ENCODE measurements at places on chromosomes 1 and 21.
A peak's percentile ranks its signal among the peaks of the same experiment; 100 is the strongest.

DNA sequence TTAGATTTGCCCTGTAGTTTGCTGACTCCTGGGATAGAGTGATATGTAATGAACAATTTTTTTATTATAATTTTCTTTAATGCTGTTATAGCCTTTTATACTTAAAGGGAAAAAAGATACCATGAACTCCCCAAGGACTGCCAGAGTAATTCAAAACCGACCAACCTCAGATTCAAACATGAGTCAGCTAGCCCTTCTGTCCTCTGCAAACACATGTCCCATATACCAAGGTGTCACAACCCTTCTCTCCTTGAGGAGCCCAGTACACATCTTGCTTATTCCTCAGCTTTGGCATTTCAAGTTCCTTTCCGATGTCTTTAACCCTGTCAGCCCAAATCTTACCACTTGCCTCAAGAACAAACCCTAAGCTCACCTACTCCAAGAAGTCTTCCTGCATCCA lies 184.9 kb downstream of the KCNH1 start:
- no peak for DNase-seq

DNA sequence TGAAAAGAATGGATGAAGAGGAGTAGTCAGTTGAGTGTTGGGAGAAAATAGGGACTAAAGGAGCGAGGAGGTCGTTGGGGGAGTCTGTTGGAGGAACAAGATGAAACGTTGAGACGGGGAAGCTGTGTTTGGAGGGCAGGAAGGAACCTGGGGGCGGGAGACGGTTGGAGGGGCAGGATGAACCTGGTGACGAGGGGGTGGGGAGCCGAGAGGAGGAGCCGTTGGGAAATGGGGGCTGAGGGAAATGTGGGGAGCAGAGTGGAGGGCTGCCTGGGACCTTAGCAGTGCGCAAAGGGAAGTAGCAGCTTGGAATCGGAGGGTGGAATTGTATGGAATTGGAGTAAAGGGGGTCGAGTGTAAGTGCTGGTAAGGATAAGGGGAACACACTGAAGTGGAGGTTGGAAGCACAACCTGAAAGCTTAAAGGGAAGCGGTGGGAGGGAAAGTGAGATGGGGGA lies 630 bp downstream of the MTF2 start:
- DNase-seq, result peak; percentile 46

DNA sequence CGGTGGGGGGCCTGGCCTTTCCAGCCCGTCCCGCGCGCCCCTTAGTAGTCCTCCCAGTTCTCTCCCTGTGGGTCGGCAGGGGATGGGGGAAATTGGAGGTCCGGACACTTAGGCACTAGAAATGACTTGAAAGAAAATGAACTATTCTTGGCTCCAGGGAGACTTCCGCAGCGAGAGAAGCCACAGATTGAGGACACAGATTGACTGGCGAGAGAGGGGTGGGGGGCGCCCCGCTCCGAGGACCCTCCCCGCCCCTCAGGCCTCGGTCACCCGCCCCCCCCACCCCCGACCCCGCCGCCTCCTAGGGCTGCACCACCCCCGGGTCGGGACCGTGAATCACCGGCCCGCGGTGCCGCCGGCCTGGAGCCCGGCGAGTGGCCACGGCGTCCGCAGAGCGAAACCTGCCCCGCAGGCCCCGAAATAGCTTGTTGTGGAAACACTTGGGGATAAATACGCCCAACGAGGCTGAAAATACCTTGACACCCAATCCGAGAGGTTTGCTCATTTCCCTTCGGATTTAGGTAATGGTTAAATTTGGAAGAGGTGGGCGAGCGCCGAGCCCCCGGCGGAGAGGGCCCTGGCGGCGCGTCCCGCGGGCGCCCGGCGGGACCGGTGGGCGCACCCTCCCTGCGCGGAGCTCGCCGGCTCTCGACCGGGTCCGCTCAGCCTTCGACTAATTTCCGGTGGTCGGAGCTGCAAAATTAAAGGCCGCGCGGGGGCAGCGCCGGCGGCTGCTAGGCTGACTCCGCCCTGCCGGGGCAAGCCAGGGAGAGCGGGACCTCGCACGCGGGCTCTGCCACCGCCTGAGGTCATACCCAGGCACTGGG lies at the start of gene GFI1:
GFI1 (minus strand) TSS at position 675 of the 827 bp plus-strand sequence. CDS start 3,438 bp downstream, outside the sequence.
- peak; percentile 80 for DNase-seq

DNA sequence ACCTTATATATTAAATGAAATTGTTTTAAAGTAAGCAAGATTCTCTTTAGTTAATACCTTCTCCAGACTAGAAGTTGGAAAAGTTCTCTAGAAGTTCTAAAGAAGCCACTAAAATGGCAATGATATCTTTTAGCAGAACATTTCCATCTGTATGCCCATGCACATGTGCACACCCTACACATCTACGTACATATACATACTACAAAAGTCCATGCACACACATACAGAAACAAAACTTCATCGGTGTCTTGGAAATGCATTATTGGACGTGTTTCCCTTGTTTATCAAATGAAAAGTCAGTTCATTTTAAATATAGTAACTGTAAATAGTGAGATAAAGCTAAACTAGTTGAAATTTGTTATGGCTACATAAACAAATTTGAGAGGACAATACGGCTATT lies 114.4 kb downstream of the KCNT2 start:
- no peak for DNase-seq

- DNase-seq, result no peak
Measured at GRCh38 chr1:20903437-20903836, 116.3 kb upstream of the HP1BP3 start.

DNA sequence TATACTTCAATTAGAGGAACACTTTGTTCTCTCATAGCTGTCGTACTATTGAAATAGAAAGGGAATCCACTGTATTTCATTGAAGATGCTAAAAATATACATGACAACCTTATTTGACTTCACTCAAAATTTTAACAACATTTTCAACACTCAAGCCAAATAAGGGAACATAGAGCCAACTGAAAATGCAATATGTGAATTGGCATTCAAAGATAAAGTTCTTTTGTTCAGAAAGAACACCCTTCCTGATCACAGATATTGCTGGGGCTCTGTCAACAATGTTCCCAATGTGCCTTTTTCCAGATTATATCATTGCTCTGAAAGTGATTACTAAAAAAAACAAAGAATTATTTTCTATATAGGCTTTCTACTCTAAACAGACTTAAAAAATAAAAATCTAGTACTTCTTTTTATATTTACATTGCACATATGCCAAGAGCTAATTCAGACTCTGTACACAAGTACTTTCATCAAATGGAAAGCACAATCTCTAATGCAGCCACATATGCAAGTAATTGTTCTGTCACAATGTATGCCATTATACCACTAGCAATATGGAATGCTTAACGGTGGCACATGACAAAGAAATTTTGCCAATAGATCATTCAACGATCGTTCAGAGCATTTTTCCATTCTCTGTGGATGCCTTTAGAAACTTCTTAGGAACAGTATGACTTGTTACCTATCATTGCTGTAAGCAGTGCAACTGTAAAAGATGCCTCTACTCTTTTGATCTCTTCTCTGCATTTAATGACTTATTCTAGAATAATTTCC lies 171.0 kb downstream of the EIF4G3 start:
- no peak for DNase-seq

DNA sequence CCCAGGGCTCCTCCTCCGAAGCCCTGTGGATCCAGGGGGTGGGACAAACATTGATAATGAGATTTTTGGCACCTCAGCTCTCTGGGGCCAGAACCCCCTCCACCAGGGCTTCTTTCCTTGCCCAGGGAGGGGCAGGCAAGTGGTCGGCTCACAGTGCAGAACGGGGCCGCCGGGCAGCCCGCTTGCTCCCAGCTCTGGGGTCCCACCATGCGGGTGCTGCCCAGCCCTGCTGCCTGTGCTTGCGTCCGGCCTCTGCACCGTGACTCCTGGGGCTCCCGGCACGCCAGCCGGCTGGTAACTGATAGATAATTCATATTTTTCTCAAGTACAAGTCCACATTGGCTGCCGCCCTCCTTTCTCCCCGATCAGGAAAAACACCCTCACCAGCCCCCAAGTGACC lies 42.0 kb upstream of the CCDC27 start:
- DNase-seq, result no peak

- no peak for DNase-seq
Measured at GRCh38 chr1:2304921-2305681, 77.0 kb downstream of the SKI start.

- no peak for DNase-seq
Measured at GRCh38 chr1:222463059-222463730, 84.7 kb downstream of the HHIPL2 start.

DNA sequence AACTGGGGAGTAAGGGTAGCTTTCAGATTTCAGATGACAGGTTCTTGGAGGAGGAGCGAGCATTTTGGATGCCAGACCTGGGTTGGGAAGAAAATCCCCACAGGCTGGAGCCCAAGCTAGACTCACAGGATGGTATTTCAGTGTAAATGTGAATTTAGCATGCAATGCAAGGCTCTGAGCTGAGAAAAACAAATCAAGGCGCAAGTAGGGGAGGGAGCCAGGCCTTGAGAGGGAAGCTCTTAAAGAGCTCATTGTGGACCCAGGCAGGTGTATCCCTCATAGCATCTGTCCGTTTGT lies 386.1 kb downstream of the MATN1 start:
- DNase-seq, result no peak

GRCh38 chr1:164772635-164773034 lies 213.7 kb downstream of the PBX1 start:
- DNase-seq, result peak; percentile 41

GRCh38 chr1:109370712-109371340 lies 26.9 kb downstream of the SORT1 start:
- DNase-seq, result peak; percentile 52

DNA sequence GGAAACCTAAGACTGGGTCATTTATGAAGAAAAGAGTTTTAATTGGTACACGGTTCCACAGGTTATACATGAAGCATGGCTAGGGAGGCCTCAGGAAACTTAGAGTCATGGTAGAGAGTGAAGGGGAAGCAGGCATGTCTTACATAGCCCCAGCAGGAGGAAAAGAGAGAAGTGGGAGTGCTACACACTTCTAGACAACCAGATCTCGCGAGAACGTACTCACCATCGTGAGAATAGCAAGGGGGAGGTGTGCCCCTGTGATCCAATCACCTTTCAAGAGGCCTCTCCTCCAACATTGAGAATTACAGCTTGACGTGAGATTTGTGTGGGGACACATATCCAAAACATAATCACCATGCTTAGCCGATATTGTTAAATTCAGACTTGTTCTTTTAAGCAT lies 62.8 kb downstream of the DYRK1A start:
- no peak for DNase-seq

DNA sequence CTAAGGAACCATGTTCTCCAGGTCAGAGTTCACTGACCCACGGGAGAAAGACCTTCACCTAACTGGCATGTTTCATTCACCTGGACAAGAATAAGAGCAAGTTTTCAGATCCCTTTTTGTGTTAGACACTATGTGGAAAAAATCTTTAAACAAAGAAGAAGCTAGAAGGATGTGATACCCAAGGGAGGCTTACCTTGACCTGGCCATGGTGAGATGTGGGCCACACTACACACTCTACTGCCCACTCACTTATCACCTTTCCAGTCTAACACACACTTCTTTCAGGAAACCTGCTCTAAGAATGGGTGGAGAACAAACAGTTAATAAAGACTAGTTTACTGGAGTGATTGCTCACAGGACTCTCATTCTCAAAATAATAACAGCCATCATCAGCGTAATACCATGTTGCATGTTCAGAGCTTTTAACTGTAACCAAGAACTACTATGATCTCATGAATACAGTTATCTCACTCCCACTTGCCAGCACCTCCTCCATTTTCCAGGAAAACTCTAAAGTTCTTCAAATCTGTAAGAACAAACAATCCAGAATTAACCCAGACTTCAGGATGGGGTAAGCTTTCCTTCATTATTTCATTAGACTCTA lies 1.4 kb downstream of the RGS8 start:
- no peak for DNase-seq

DNA sequence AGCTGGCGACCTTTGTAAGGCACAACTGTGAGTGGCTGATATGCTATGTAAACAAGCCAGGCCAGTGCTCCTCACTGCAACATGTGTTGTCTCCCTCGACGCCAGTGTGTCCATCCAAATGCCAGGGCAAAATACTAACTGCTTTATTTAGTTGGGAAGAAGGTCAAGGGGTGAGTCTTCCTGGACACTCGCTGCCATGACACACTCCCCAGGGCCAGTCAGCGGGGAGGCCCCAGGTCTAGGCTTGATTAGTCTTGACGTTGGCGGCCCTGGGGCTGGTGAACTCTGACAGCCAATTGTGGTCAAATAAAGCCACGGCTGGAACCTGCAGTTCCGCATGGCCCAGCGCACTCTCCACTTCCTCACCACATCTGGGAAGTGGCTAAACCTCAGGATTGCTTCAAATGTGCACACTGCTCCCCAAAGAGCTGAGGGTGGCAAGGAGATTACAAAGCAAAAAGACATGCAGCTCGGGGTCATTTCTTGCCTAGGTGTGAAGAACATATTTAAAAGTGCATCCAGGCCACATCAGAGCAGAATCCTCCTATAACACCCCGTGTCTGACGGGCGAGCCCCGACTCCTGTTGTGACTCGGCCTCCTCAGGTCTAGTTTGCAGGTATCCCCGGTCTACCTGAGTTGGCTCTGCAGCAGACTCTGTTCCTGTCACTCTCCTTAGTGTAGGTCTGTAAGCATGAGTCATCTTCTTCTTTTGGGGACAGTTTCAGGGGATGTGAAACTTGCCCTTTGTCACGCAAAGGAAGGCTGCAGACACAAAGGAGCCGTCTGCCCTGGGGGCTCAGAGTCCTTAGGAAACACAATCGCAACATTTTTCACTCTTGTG lies 183.5 kb downstream of the RUNX1 start:
- peak; percentile 86 for DNase-seq

- DNase-seq, result no peak
Measured at GRCh38 chr1:168582688-168583336, 6.4 kb downstream of the XCL1 start.

DNA sequence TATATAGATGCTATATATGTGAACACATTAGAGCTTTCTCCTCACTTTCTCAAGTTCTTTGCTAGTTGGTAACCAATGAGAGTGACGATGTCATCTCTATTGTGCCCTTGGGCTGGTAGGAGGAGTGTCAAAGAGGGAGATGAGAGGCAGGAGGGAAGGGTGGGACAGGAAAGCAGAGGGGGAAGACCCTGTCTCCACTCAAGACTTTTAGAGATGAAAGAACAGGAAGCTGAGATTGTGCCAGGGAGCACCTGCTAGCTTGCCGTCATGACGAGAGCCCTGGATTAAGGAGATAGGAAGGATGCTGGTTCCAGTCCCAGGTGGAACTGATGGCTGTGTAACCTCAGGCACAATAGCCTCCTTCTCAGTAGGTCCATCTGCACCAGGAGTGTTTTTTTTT lies 16.7 kb downstream of the CNR2 start:
- DNase-seq, result no peak

- no peak for DNase-seq
Measured at GRCh38 chr1:199079994-199080393, 441.2 kb downstream of the PTPRC start.

- no peak for DNase-seq
Measured at GRCh38 chr1:38581396-38581795, 278.2 kb downstream of the RRAGC start.

DNA sequence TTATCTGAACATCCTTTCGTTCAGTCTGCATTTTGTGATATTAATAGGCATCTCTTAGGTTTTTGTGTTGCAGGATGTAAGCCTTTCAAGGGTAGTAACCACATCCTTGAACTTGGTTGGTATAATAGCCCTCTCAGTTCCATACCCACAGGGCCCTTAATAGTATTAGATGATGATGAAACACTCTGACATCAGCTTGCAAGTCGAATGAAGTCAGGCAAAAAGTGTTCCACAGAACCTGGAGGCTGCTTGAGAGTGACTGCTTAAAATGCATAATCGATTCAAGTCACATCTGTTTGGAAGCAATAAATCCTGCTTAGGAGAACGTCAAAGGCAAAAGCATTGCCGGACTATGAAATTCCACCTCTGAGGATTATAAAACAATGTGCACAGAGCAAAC lies 415.6 kb upstream of the KAZN start:
- DNase-seq, result no peak

- DNase-seq, result no peak
Measured at GRCh38 chr1:33338048-33338439, 17.1 kb upstream of the A3GALT2 start.

Measured in activated CD4-positive, alpha-beta T cell treated with anti-CD3 and anti-CD28 coated beads, Interleukin-2, Interleukin-6, amounts not matched to agents 100 ng/mL and 50 ng/mL, durations not matched to agents 16 hours and 8 hours (primary cell).